ENCODE measurements at places on chromosomes 12 and 14. TPM values are rescaled to one million over a fixed set of nuclear protein-coding genes. Genes with fewer than 3 reads are reported as not detected.

GRCh38 chr14:30906752-30907658 lies 32.6 kb downstream of the COCH start:
- DNase-seq, result no peak

DNA sequence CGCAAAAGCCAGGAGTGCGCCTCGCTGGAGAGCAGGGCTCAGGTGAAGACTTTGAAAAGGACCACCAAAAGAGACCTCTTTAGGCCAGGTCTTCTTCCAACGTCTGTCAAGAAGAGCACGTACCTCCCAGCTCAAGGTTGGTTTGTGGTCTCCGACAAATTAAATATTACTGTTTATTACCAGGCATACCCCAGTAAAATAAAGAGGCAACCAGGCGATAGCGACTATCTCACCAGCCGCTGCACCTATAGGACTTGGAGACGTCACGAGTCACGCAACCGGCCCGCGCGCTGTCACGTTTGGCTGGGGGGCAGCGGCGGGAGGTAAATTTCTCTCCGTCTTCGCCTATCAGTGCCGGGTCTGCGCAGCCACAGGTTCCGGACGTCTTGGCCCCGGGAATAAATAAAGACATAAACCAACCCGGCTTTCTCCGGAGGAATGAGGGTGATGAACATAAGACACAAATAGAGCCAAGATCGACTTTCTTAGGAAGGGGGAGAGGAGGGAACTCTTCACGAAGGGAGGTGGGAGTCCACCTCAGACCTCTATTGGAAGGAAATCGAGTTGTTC lies 2.0 kb upstream of the TBX5 start:
- DNase-seq, result no peak

DNA sequence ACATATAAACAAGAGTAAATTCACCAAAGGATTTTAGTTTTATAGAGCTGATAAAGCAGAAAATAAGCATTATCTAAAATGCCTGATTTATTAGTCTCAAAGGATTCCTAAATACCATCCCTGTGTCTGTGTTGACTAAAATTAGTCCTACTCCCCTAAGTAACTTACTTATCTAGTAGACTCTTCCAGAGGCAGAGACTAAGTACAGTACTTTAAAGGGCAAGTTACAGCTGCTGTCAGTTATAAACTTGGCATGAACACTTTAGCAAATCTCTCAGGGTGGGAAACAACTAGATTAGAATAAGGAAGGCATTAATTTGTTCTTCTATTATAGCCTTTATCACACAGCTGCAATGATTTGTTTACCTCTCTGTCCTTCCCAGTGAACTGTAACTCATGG lies 46.0 kb downstream of the ATP2B1 start:
- DNase-seq, result no peak

DNA sequence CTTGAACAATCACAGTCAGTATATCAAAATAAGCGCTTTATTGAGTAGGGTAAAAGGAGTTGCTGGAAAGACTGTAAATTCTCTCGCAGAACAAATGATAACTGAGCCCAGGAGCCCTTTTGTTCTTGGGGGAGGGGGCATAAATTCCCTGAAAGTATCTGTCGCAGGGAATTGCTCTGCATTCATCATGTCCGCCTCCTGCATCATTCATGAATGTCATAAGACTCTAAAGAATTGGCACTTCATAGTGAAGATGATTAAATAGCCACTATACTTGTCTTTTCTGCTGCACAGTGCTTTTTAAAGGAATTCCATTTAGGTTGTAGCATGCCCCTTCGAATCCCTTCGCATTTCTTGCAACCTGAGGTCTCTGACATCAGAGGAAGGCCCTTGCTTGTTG lies 762.3 kb downstream of the DIO2 start:
- DNase-seq, result no peak

- no peak for DNase-seq
These were observed 18.1 kb upstream of the MED13L start for GRCh38 chr12:116295327-116296263.

GRCh38 chr12:76583301-76583700 lies 23.7 kb upstream of the OSBPL8 start:
- no peak for DNase-seq

DNA sequence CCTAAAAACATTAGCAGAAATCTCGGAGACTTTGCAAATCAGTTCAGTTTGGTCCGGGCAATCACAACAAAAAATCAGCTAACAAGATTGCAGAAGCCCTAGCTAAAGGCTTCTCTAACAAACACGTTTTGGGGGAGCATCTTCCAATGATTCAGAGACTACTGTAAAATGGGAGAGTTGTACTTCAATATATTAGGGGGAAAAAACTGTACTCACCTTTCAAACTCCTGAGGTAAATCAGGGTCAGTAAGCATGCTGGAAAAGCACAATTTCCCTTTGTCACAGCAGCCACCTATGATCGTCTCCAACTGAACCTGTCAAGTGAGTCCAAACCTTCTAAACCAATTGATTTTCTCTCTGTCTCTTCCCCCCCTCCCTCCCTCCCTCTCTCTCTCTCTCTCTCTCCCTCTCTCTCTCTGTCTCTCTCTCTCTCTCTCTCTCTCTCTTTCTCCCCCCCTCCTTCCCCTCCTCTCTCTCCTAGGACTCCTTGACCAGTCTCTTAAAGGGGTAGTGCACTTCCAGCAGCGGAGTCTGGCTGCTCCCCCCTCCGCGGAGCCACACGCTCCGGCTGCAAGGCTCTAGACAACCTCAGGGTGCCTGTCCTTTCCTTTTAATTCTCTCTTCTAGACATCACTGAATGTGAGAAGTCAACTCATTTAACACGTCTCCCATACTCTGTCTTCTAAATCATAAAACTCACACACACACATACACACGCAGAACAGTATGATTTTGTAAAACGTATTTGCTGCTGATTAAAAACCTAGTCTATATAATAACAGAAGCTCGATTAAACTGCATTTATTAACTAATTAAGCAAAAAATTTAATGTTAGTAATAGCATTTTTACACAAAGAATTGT lies at the start of gene SOX5:
Gene SOX5 (minus strand): TSS at position 323 of the 862 bp plus-strand sequence. CDS start 69 bp downstream, at position 254.
- DNase-seq, result peak; percentile 67

GRCh38 chr12:125996443-125996842 lies 931.2 kb downstream of the AACS start:
- no peak for DNase-seq

CCDC196 gene
- total RNA-seq, result not detected

VRTN gene
- not detected for total RNA-seq

TAS2R31 gene
- 8.8 TPM for total RNA-seq

PLBD1 gene
- 17.1 TPM for total RNA-seq

Measured in sciatic nerve (tissue), 2 donors.